ENCODE measurements at places on chromosomes 4 and X. TPM values are rescaled to one million over a fixed set of nuclear protein-coding genes. Genes with fewer than 3 reads are reported as not detected.

The EPGN gene
- polyA plus RNA-seq, result 0.03 TPM

The PRDX4 gene
- polyA plus RNA-seq, result 15.3 TPM

- no peak for DNase-seq
These were observed 1478.9 kb downstream of the PCDH19 start for GRCh38 chrX:98931216-98931615.

GRCh38 chr4:18635531-18635930 lies 614.0 kb upstream of the LCORL start:
- DNase-seq, result no peak

GRCh38 chr4:17066972-17067371 lies 168.5 kb upstream of the LDB2 start:
- no peak for DNase-seq

- no peak for DNase-seq
These were observed 53.0 kb downstream of the SHOX start for GRCh38 chrX:683576-683975.

DNA sequence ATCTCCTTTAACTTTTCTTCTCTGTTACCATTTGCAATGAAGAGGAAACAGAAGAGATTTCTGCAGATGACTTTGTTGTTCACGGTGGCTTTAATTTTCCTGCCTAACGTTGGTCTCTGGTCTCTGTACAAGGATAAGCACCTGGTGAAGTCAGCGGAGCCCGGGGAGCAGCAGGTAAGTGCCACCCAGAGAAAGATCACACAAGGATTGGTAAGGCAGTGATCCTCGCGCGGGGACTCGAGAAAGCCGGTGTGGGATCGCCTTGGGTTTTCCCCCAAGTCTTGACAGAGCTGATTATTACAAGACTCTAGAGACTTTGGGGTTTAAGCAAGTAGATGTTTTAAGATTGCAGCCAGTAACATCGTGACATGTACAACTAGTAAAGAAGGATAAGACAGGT lies 1.3 kb downstream of the GALNTL6 start:
- DNase-seq, result no peak

DNA sequence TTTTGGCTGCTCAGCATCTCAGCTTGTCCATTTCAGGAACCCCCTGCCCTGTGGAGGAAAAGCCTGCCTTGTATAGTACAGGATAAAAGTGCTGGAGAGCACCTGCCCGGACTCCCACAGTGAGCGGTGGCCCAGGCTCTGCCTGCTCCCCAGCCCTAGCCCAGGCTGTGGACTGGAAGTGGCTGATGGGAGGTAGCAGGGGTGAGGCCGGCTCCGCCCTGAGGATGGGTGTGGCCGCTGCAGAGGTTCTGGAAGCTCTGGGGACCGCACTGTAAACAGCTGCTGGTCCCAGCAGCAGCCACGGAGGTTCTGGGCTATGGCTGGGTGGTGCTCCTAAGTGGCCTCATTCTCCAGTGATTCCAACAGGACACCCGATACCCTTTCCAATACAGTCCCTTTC lies 56.6 kb upstream of the HELT start:
- no peak for DNase-seq

GRCh38 chr4:142285222-142285583 lies 560.9 kb downstream of the INPP4B start:
- DNase-seq, result no peak

DNA sequence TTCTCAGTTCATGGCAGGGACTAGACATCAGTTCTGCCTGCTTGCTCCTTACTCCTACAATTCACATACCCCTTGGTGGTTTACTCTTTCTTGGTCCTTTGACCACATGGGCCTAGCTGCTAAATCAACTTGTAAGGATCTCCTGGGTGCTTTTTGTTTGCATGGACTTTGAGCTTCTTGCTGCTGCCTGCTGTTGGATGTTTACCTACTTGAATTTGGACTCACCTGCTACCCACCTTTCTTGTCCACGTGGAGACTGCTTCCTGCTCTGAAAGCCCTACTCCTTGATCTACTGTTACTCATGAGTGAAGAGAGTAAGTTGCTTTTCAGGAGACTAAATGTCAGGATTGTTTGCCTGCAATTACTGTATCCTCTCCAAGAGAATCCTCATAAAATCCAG lies 15.2 kb upstream of the ARHGAP24 start:
- DNase-seq, result no peak

GRCh38 chr4:109631532-109632108 lies 71.6 kb downstream of the MCUB start:
- DNase-seq, result peak; percentile 13
